ENCODE measurements at places on chromosomes 1 and 21. TPM values are rescaled to one million over a fixed set of nuclear protein-coding genes. Genes with fewer than 3 reads are reported as not detected.

TAS1R1 gene
- not detected for total RNA-seq

FCN3 gene
- total RNA-seq = not detected

NFASC gene
- total RNA-seq = 1.2 TPM

FAM43B gene
- 0.39 TPM for total RNA-seq

GABPB2 gene
- total RNA-seq = 5.7 TPM

RBP7 gene
- total RNA-seq = not detected

NUP210L gene
- total RNA-seq = not detected

AMY2A gene
- not detected for total RNA-seq

OPTC gene
- total RNA-seq = not detected
